ENCODE measurements at places on chromosomes 3 and 15.
A peak's percentile ranks its signal among the peaks of the same experiment; 100 is the strongest.

DNA sequence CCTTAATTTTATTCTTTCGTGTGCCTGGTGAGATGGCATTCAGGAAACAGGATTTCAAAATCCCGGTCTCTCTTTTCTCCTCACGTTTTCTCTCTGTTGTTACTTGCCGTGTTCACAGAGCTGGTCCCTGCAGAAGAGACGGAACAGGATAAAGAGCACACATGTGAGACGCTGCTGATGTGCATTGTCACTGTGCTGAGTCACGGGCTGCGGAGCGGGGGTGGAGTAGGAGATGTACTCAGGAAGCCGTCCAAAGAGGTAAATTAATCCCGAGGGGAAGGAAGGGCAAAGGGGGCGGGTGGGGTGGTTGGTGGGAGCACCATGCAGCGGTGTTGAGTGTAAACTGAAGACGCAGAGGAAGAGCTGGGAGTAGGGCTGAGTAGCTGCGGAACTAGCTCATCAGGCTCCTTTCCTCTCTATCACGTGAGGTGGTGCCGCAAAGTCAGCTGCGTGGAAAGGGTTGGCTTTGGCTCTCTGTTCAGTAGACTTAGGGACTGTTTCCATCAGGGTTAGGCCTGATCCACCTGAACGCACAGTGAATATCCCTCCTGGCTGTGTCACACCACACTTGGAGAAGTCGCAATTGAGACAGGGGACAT, 164.8 kb upstream of the BHLHE40 start:
- DNase-seq: no peak

DNA sequence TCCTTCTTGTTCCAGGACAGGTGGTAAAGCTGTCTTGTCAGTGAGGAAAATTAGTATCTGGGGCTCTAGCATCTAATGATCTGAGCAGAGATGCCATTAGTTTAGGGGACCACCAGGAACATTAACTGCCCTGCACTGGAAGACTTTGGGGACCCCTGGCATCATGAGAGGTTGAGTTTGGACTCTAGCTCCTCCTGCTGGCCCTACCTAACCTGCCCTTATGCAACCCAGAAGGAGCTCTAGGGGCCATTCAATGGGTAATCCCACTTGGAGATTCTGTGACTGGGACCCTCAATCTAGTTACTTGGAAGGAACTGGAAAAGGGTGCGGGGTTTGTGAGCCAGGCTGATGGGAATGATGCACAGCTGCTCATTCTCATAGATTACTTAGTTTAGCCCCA, 451.0 kb downstream of the EPHB1 start:
- no peak for DNase-seq

- no peak for DNase-seq
Observed at GRCh38 chr15:83850501-83851245, 196.8 kb downstream of the ADAMTSL3 start.

DNA sequence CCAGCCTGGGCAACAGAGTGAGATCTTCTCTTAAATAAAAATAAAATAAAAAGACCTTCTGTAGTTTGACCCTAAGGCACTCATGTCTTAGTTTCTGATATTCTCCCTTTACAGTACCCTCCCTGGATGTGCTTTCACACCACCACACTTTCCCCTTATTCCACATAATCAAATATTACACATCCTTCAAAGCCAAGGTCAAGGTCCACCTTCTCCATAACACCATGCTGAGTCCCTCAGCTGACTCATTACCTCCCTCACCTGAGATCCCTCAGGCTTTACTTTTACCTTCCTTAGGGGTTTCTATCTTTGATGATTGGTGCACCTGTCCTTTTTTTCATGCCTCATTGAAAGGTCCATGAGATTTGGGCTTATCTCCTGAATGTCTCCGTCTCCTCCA, 25.5 kb upstream of the MNS1 start:
- DNase-seq: no peak

GRCh38 chr3:120982608-120983320, 74.8 kb downstream of the STXBP5L start:
- DNase-seq: no peak

DNA sequence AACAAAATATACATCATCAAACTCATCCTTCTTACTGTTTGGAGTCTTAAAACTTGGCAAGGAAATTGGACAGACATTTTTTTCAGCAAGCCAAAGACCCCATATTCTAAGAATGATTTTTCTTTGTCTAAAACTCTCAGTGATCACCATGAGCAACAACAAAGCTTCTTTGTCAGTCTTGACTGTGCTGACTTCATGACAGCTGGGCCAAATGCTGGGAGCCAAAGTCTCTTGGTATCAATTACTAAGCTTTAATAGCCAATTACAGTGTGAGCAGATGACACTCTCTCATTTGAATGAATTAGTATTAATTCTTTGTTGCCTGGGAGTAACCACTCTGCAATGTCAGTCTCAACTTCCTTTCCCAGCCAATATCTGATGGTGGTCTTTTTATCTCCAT, 48.1 kb upstream of the GK5 start:
- DNase-seq: peak; percentile 88

GRCh38 chr15:73885954-73886700, 12.8 kb downstream of the TBC1D21 start:
- DNase-seq: no peak

DNA sequence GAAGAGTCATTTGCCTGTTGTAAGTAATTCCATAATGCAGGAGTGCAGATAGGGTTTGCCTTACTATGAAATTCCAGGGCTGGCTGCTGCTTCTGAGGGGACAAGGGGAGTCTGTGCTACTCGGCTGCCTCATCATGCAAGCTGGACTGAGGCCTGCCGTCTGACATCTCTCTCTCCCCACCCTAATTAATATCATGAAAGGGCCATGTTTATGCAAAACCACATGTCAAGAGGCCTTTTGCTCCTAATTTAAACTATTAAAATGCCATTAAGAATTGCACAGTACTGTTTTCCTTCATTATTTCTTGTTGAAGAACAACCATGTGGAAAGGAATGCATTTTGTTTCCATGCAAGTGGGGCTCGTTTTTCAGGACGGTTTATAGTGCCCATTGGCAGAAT, 26.3 kb downstream of the CHST2 start:
- DNase-seq: no peak

GRCh38 chr3:197466586-197467399, 89.0 kb downstream of the BDH1 start:
- peak; percentile 70 for DNase-seq

GRCh38 chr15:40937762-40938535, 8.8 kb downstream of the DLL4 start:
- peak; percentile 24 for DNase-seq

- no peak for DNase-seq
Observed at GRCh38 chr3:197122394-197122793, 92.8 kb upstream of the MELTF start.

DNA sequence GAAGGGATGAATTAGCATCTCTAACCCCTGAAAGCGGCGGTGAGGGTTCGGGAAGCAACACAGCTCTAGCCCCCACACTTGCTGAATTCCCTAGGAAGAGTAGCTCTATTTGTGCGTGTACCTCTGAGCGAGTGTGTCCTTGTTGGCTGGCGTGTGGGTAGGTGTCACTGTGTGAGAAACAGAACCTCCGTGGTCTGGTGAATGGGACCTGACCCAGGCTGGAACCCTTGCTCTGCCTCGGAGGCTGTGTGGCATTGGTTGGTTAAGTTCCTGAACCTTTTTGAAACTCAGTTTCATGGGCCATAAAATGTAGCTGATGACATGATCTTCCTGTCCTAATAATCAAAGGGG, 414 bp upstream of the TMEM115 start:
- DNase-seq: no peak

DNA sequence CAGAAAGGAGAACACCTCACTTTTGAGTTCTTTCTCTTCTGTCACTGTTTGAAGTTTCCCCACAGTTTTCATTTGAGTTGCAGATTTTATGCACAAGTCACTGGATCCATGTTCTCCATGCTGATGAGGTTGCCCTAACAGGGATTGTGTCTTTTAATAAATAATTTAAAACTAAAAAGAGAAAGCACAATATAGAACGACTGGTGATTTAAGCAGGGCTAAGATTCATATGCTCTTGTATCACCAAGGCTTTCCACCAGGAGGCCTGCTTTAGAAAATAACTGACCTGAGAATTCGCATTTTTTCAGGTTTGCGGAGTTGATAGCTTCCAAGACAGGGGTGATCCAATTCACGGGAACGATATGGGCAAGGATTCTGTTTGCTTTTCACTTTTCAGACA, 252.0 kb upstream of the VEPH1 start:
- no peak for DNase-seq

GRCh38 chr3:52532517-52532837, 1.2 kb downstream of the NT5DC2 start:
- no peak for DNase-seq

DNA sequence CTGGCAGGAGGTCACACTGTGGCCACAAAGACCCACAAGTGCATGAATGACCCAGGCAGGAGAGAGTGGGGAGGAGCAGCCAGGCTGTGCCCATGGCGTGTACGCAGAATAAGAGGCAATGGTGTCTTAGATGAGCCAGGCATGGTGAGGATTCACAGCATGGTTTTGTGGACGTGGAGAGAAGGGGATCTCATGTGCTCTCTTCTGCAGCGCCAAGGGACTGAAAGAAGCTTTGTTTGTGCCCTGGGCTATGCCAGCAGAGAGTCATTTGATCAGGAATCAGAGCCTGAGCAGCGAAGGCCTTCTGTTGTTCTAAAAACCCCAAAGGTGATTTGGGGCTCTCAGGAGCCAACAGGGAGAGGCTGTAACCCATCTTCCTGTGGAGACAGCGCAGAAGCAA, 18.7 kb upstream of the RPP14 start:
- DNase-seq: no peak

DNA sequence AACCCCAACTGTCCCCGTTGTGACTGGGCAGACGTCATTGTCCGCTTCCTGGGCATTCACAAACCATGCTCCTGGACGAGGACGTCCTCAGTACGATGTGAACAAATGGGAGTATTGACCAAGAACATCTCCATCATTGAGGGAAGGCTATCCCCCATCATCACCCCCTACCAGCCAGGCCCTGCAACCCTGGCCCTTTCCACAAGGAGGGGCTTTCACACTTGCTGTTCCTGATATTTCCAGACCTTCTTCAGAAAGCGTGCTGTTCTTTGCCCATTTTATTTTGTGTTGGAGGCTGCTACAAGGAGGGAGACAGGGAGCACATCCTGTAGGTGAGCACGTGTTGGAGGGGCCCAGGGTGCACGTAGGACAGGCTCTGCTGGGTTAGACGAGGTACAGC, 277.0 kb upstream of the LRRC3B start:
- no peak for DNase-seq

GRCh38 chr3:72818092-72818773, 30.0 kb downstream of the SHQ1 start:
- DNase-seq: peak; percentile 68

DNA sequence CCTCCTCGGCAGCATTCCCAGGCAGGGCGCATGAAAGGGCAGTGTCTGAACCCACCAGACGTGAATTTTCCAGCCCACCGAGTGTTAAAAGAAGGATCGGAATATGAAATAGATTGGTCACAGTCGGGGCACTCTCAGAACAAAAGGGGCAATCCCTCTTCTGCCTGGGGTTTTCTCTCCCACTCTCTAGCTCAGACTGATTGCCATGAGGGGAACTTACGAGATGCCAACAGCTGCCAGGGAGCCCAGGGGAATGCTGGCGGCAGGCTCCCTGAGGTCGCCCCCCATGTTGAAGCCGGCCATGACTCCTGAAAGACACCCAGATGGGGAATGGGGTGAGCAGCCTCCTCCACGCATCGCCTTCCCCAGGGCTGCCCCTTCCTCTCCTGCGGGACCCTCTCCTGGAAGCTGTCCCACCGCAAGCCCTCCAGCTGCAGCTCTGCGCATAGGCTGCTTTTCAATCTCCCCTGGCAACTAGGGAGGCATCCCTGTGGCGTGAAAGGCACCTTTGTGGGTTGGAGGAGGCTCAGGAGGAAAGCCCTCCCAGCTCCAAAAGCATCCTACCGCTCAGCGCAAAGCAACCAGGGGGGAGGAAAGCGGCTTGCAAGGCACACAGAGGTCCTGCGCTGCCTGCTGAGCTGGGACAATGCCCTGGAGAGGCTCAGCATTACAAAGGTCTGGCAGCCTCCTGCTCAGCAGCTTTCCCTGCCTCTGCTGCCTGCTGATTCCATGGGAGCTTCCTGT, 64.8 kb upstream of the HEG1 start:
- DNase-seq: peak; percentile 22
